ENCODE measurements at places on chromosomes 2 and 18.

GRCh38 chr2:85843543-85843942 is 45.2 kb downstream of the ST3GAL5 start:
- no peak for DNase-seq

DNA sequence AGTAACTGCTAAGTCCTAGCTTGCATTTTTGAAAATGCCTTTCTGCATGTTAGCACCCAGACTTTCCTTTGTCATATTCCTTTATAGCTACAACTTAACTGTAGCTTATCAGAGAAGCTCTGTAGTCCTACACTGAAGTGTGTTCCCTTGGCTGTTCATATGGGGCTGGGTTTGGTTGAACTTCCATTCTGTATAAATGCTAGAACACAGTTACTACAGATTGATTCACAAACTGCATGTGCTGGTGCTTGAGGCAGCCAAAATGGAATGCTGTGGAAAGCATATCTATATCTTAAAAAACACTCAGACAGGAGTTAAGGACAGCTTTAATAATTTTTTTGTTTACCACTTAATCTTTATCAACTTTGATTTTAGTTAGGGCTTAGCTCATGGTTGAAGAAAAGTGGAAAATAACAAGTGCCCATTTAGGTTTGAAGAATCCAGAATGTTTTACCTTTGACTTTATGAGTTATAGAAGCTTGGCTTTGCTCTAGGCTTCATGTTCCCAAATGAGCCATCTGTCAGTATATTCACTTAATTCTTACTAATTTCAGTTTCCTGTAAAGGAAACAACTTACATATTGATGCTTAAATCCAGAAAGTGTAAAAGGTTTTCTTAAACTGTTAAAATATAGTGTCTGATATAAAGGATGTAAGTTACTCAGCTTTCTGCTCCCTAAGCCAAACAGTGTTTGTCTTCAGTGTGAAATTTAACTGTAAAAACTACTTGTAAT is 148.9 kb downstream of the AGPS start:
- no peak for DNase-seq

GRCh38 chr2:238462782-238463396 is 36.2 kb downstream of the ASB1 start:
- no peak for DNase-seq

DNA sequence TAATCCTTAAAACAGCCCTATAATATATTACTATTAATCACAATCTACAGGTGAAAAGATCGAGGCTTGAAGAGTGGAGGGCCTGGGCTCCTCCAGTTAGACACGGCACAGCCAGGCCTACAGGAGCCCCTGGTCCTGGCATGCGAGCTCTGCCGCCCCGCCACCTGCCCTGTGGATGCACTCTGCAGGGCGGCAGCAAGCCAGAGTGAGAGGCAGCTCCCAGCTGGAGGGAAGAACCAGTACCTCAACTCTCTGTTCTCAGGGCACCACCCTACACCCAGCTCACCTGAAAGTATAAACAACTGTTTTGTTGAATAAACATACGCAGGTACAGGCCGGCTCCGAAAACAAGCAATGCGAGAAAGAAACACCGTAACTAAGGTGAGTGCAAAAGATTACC is 34.6 kb downstream of the EIPR1 start:
- no peak for DNase-seq

DNA sequence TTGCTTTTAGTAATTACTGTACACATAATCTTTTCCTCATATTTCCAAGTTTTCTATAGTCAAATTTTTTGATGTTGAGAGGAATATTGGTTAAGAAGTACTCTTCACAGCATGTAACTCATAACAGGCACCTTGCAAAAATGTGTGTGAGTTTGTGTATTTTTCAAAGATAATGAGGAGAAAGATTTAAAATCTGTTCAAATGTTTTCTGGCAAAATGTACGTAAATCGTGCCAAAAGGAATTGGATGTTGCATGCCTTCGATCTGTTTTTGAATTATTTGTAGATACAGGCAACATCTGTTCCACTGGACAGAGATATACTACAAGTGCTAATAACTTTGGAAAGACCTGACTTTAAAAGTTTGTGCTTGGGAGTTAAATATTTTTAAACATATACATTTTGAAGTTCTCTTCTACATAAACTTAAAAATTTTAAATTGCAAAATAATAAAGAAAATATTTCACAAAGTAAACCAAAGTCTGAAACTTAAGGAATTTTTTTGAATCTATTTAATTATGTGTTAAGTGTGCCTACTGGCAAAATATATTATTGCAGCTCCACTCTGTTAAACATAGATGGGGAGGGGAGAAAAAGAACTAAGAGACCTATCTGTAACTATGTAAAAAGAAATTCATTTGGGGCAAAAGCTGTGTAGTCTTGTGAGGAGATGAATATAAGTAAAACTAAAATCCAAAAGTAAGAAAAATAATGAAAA is 133.5 kb upstream of the UBE2E3 start:
- no peak for DNase-seq

DNA sequence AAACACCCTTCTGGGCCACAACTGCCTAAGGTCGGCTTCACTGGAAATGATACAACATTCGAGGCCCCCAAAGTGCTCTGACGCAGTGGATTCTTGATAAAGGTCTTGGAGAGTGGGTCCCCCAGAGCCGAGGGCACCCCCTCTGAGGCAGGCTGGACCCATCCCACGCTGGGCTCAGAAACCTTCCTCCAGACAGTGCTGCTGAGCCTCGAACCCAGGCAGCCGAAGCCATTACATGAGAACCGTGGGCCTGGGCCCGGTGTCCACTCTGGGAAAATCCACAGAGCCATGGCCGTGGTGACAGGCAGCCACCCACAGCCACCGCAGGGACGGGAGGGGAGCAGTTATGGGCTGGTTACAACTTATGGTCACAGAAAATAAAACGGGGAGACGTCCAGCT is 81.4 kb upstream of the ID2 start:
- DNase-seq, result no peak

- peak; percentile 66 for DNase-seq
These were observed 2.1 kb upstream of the OTX1 start for GRCh38 chr2:63048367-63049171.

DNA sequence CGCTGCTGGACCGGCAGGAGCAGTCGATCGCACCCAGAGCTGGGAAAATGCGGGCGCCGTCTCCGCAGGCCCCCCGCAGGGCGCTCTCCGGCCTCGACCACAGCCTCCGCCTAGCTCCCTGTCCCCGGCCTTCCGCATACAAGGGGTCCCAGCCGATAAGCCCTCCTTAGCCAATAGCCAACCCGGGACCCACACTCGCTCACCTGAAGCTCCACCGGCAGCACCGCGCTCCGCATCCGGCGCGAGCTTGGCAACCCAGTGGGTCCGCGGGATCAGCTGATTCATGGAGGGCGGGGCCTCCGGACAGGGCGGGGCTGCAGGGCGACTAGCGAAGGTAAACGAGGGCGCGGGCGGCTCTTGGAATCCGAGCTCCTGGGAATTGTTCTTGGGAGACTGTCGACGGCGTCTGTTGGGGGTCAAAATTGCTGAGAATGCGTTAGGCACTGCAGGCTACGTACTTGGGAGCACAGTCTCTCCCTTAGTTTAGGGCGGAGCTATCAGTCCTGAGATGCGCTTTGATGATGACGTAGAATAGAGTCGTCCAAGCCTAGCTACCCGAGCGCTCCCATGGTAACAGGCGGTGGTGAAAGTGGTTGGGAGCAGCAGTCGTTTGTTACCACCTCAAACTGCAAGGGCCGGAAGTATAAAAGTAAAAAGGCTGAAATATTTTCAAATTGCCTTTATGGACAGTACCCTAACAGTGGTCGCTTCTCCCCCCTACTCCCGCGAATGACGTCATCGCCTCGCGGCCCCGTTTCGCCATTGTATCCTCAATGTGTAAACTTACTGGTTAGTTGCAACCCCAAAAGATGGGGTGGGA is at the start of gene ALS2:
Gene ALS2 (minus strand): TSS at position 260 of the 820 bp plus-strand sequence. CDS start 12,048 bp downstream, outside the sequence.
- peak; percentile 98 for DNase-seq

DNA sequence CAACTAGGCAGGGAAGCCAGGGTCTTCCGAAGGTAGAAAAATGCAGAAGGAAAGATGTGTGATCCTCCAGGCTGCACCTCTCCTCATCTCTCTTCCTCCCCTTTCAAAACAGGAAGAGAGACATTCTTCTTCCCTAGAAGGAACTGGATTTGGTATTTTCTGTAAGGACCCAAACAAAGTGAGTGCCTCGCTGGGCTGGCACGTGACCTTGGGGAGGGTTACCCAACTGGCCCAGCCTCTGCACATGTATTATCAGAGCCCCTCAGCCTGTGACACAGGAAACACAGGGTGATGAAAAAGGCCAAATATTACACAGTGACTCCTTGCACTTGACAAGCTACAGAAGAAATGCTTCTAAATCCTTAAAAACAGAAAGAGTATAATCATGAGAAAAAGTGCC is 2.3 kb downstream of the HJURP start:
- DNase-seq, result no peak

DNA sequence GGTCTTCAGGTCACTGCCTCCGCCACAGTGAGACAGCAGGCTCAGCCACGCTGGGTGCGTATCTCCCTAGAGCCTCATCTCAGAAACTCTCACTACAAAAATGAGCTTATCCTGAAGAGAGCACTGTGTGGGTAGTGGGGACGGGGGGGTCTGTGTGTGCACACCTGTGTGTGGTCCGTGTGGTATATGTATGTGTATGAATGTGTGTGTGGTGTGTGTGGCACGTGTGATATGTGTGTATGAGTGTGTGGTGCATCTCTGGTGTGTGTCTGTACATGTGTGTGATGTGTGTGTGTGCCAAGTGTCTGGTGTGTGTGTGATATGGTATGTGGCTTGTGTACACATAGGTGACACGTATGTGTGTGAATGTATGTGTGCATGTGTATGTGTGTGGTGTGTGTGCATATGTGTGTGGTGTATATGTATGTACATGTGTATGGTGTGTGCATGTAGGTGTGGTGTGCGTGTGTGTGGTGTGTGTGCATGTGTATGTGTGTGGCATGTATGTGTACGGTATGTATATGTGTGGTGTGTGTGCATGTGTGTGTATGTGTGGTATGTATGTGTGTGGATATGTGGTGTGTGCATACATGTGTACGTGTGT is 332.2 kb downstream of the EIPR1 start:
- DNase-seq, result no peak

- DNase-seq, result peak; percentile 76
These were observed 115.2 kb downstream of the MYO5B start for GRCh38 chr18:50079571-50080295.

DNA sequence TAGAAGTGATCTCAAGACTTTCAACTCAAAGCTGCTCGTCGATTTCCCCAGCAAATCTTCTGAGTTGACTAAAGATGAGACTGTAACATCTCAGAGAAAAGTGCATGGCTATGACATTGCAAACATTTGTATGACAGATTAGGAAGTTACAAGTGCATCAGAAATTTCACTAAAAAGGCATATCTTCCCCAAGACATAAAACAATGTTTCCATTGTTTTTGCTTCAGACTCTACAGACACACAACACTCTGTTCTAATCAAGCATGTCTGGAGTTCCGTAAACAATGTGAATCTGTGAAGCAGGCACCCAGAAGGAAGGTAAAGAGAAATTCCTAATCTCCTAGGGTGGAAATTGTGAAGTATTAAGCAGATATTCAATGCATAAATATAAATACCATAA is 144.6 kb upstream of the LYPD1 start:
- DNase-seq, result no peak
